ENCODE measurements at places on chromosomes 3 and 15.

DNA sequence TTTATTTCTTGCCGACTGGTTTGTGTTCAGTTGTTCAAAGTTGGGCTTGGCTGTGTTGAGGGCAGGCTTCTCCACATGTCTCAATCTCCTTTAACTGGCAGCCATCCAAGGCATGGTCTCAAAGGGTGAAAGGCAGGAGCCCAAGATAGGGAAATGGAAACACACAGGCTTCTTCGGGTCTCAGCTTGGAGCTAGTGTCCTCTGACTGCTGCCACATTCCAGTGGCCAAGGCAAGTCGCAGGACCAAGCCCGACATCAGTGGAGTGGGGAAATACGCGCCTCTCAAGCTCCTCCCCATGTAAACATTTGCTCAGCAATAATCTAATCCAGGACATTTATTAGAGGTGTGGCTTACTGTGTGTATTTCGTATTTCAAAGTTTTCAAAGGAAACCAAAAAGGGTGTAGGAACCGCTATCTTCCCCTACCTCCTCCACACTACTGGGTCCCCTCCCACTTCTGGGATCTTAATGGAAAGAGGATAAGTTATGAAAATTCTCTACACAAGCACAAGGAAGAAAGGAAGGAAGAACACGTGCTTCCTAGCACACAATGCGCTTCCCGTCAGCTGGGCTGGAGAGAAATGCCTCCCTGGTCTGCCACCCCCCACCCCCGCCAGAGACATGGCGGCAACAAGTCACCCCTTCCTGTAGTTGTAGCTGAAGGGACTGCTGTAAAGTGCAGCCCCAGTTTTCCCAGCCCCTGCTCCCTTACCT lies 181.7 kb downstream of the FAM43A start:
- DNase-seq = no peak

DNA sequence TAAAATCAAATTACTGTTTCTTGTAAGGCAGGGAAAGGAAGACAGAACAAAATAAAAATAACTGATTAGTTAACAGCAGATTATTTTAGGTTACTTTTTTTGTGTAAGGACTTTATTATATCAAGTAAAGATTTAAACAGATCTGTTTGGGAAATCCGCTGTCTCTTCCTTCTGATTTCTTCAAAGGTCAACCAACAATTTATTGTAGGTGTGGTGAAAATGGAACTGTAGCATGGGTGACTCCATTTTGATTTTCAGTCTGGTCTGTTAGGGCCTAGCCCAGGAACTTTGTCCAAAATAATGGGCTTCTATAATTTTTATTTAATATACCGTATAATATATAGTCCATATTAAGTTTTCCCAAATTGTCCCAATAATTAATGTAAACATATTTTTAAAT lies 13.5 kb upstream of the IDH2 start:
- no peak for DNase-seq

- DNase-seq = no peak
These were observed 181.9 kb upstream of the CHL1 start for GRCh38 chr3:14652-15051.

- no peak for DNase-seq
These were observed 294.0 kb upstream of the ATP10A start for GRCh38 chr15:26157081-26157480.

- DNase-seq = no peak
These were observed 148.4 kb upstream of the TLE3 start for GRCh38 chr15:70245932-70246622.

GRCh38 chr3:151345859-151346258 lies 16.5 kb upstream of the P2RY13 start:
- no peak for DNase-seq

DNA sequence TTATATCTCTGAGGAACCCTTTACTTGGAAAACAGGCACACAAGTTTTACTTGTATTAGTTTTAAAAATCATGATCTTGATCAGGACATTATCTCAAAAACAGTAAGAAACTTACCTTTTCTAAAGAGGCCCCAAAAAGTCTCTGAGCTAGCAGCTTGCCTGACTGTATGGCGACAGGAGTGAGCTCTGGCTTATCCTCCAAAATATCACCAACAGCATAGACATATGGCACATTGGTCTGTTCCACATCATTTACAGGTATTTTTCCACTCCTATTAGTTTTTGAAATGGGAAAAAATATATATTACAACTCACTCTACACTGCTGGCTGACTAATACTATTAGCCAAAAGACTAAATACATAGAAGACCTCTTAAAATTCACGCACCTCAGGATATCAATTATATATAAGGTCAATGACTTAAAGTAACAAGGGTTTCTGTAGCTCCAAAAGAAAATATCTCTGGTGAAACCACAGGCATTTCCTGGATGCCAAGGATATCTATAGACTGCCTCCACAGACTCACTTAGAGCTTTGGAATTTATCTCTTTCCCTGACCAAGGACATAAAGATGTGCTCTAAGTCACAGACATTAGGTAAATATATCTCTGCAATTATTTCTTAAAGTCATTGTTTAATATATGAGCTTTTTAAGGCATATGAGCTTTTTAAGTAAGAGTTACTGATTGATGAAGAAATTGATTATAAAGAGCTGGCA lies 33.1 kb downstream of the TXNRD3 start:
- no peak for DNase-seq

- no peak for DNase-seq
These were observed 79.3 kb downstream of the EEFSEC start for GRCh38 chr3:128232376-128233178.

- no peak for DNase-seq
These were observed 89.0 kb downstream of the MRPL46 start for GRCh38 chr15:88378188-88378637.

GRCh38 chr3:180828001-180828720 lies 84.3 kb upstream of the FXR1 start:
- DNase-seq = no peak

- DNase-seq = no peak
These were observed 8.9 kb upstream of the RPS27L start for GRCh38 chr15:63166219-63166618.

DNA sequence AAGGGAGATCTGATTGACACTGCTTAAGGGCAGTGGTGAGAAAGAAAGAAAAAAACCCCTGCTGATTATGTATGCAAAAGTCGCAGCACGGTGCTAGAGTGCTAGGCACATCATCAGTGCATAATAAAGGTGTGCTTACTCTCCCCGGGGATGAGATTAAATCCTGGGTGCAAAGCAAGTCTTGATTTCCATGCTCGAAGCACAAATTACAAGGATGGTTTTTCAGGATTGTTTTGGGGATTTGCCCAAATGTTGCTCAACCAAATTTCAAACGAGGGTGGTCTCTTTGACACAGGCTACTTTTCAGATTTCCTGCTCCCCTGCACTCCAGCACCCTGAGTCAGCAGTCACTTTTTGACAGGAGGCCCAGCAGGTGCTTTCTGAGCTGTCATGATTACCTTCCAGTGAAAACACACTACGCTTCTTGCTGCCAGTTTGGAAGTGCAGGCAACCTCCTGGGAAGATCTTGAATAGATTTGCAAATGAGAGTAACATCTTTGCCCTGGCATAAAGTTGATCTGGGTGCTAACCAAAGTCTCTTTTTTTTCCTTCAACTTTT lies 167.5 kb upstream of the TRIM42 start:
- DNase-seq = no peak

- DNase-seq = no peak
These were observed 144.1 kb upstream of the PEX5L start for GRCh38 chr3:180180795-180181194.

Measured in activated CD8-positive, alpha-beta memory T cell treated with anti-CD3 and anti-CD28 coated beads for 48 hours (primary cell).